Hippocampal formation (tissue), 2 donors: ENCODE measurements at places on chromosomes 6 and 20.

GRCh38 chr20:7411075-7411474 lies 529.2 kb downstream of the HAO1 start:
- no peak for DNase-seq

GRCh38 chr20:45450097-45450818 lies 19.3 kb upstream of the WFDC2 start:
- peak; percentile 25 for DNase-seq

GRCh38 chr20:21182832-21183563 lies 57.1 kb downstream of the KIZ start:
- no peak for DNase-seq

- peak; percentile 26 for DNase-seq
These were observed 1.4 kb downstream of the SLC35F1 start for GRCh38 chr6:117908246-117909068.

DNA sequence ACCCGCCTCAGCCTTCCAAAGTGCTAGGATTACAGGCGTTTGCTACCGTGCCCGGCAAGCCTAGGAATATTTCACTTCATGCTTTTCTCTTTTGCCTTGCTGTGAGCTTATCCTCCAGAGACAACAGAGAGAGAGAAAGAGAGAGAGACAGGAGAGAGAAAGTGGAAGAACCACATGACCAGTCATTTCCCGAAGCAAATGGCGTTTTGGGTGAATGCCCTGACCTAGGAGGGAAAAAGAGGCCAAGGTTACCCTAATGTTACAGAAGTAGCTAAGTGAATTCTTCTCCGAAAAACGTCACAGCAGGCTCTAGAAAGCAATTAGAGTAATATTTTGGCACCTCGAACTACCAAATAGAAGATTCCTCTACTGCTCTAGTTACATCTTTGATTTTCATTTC lies 9.1 kb downstream of the SGK1 start:
- no peak for DNase-seq

- DNase-seq, result no peak
These were observed 32.2 kb upstream of the IPCEF1 start for GRCh38 chr6:154388803-154389202.

- DNase-seq, result no peak
These were observed 17.5 kb upstream of the SAMHD1 start for GRCh38 chr20:36969051-36969450.
